Natural killer cell (primary cell): ENCODE measurements at places on chromosomes 12 and 14. TPM values are rescaled to one million over a fixed set of nuclear protein-coding genes. Genes with fewer than 3 reads are reported as not detected.
A peak's percentile ranks its signal among the peaks of the same experiment; 100 is the strongest.

KRT3 gene
- total RNA-seq = not detected

DNA sequence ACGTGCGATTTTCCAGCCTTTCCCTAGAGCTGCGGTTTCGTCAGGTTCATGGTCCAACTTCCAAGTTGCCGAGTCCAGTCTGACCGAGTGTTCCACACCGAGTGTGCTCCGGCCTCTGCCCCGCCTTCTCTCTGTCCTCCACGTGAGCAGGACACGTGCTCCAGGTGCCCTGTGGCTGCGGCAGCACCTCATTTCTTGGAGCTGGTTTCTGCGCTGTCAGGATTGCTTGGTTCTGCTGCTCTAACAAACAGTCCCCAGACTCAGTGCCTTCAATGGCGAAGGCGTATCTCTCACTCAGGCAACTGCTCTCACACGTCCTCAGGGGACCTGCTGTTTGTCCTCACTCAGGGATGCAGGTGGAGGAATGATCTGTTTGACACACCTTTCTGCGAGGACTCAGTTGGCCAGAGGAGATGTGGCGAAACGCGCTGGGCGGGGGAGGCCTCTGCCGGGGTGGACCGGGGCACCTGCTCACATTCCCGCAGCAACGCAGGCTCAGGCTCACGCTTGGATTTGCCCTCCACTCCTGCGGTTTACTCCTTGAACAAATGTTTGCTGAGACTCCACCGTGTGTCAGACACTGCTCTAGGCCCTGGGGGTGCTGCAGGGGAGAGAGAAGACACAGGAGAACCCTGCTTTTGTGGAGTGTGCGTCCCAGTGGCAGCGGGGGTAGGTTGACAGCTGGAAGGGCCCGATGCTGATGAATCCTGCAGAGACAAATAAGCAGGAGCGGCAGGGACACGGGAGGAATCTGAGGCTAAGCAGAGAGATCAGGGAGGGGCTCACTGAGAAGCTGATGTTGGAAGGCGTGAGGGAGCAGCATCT is 63.4 kb upstream of the FBRSL1 start:
- H3K4me1 ChIP-seq = peaks cover 33% of the 10 kb centered on the region
- H3K36me3 ChIP-seq = no peaks in the 10 kb centered on the region
- no peak overlapping the region for H3K4me3 ChIP-seq

DNA sequence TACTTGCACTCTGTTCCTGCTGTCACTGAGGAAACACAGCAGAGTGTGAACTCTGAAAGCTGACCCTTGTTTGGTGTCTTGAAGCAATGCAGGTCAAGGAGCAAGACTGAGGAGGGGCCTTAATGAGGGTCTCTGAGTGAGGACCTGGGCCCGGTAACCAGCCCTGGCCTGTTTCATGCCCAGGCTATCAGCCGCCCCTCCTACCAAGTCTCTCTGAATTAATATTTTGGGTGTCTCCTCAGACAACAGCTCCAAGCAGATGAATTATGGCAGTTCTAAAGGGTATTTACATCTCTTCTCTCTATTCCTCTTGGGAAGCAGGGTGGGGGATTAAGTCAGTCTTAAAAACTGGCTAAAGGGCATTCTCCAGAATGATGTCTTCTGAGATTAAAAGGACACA is 394.5 kb downstream of the ZFP36L1 start:
- H3K27ac ChIP-seq = no peak overlapping the region
- peaks cover 39% of the 10 kb centered on the region for H3K4me1 ChIP-seq
- H3K36me3 ChIP-seq = no peaks in the 10 kb centered on the region
- no peaks in the 10 kb centered on the region for H3K27me3 ChIP-seq
- no peak overlapping the region for H3K4me3 ChIP-seq

DNA sequence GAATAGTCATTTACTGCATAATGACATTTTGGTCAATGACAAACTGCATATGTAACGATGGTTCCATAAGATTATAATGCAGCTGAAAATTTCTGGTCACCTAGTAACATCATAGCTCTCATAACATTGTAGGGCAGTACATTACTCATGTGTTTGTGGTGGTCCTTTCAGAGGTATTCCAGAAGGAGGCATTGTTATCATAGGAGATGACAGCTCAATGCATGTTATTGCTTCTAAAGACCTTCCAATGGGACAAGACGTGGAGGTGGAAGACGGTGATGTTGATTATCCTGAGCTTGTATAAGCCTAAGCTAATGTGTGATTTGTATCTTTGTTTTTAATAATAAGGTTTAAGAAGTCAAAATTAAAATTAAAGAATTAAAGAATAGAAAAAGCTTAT is 43.8 kb upstream of the TSPAN11 start:
- H3K4me1 ChIP-seq = no peaks in the 10 kb centered on the region
- H3K4me3 ChIP-seq = no peak overlapping the region
- no peaks in the 10 kb centered on the region for H3K36me3 ChIP-seq
- no peak for DNase-seq
- H3K27me3 ChIP-seq = no peaks in the 10 kb centered on the region
- no peak overlapping the region for H3K27ac ChIP-seq

- H3K36me3 ChIP-seq = no peaks in the 10 kb centered on the region
- peak overlapping the region; percentile 73 for H3K27ac ChIP-seq
- peaks cover 11% of the 10 kb centered on the region for H3K4me1 ChIP-seq
- DNase-seq = peak; percentile 7
- H3K4me3 ChIP-seq = peak overlapping the region; percentile 33
Observed at GRCh38 chr14:34018125-34018524, 67.3 kb upstream of the EGLN3 start.

- peak; percentile 27 for DNase-seq
- H3K4me1 ChIP-seq = peaks cover 10% of the 10 kb centered on the region
- peaks cover 28% of the 10 kb centered on the region for H3K36me3 ChIP-seq
- peak overlapping the region; percentile 91 for H3K27ac ChIP-seq
- no peaks in the 10 kb centered on the region for H3K27me3 ChIP-seq
Observed at GRCh38 chr12:66129934-66130266, 650 bp downstream of the LLPH start.

DNA sequence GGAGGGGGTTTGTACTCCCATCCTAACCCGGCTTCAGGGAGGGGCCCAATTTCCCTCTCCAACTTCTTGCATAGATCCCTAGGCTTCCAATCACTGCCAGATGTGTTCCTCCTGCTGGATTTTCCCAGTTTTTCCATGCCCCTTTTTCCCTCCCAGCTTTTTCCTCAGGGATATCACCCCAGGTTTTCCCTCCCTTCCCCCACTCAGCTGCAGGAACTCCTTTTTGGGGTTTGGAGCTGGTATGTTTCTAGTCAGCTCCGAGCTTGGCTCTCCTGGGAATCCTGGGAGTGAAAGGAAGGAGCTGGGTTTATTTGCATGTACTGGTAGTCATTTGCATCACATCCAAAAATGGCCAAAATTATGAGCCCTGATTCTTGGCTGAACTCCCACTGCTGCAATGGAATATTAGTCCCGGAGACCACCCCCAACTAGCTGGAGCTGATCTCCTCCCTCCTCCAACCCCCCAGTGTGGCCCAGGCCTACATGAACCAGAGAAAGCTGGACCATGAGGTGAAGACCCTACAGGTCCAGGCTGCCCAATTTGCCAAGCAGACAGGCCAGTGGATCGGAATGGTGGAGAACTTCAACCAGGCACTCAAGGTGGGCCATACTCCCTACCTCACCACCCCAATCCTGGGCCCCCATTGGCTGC is 1.4 kb upstream of the RDH5 start:
- H3K36me3 ChIP-seq = peaks cover 13% of the 10 kb centered on the region
- H3K27me3 ChIP-seq = no peaks in the 10 kb centered on the region
- H3K27ac ChIP-seq = no peak overlapping the region
- peaks cover 42% of the 10 kb centered on the region for H3K4me1 ChIP-seq
- no peak for DNase-seq
- no peak overlapping the region for H3K4me3 ChIP-seq

SLC38A1 gene
- total RNA-seq = 295 TPM

PSME1 gene
- 345 TPM for total RNA-seq

DCAF5 gene
- 92.0 TPM for total RNA-seq

DNA sequence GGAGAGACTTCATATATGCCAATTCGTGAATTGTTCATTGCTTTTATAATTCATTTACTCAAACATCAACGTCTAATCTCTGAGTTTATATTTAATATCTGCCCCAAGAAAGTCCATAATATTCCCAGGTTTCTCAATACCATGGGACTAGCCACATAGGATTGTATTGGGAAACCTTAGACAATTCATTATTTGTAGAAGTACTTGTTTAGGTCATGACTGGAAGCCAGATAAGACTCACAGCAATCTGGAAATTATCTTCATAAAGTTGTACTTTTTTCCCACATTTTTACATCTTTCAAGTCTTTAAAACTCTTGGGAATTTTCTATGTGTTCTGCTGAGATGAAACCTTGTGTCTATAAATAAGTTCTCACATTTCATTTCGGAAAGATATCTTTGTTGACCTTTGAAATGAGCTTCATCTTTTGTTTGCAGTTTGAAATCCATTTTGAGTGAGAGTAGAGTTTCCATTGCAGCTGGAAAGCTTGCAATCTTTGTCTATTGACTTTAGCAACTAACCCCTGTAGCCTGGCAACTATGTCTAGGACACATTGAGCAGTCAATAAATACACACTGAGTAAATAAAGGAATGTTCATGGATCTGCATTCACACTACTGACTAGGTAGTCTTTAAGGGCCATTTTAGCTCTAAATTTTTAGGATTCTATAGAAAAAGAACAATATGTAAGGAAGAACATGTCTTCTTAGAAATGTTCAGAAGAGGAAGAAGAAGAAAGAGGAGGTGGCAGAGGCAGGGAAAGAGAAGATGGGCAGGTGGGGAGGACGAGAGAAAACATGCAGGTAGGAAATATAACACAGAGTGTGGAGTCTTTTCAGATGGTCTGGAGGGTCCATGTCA is 154.4 kb downstream of the LRIG3 start:
- H3K4me1 ChIP-seq = no peaks in the 10 kb centered on the region
- H3K36me3 ChIP-seq = no peaks in the 10 kb centered on the region
- no peak overlapping the region for H3K27ac ChIP-seq
- H3K4me3 ChIP-seq = no peak overlapping the region

CAPZA3 gene
- not detected for total RNA-seq

DNA sequence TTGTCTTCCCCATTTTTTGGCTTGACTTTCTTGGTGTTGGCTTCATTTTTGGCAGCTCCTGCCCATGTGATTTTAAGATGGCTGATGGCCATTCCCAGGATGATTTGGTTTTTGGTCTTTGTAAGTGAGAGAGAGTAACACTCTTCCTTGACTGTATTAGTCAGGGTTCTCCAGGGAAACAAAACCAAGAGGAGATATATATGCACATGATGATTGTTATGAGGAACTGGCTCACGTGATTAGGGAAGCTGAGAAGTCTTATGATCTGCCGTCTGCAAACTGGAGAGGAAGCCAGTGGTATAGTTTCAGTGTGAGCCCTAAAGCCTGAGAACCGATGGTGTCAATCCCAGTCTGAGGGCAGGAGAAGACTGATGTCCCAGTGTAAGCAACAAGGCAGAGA is 146.6 kb downstream of the NRXN3 start:
- no peak overlapping the region for H3K27ac ChIP-seq
- H3K4me3 ChIP-seq = no peak overlapping the region
- H3K27me3 ChIP-seq = no peaks in the 10 kb centered on the region
- H3K4me1 ChIP-seq = no peaks in the 10 kb centered on the region
- DNase-seq = no peak

DNA sequence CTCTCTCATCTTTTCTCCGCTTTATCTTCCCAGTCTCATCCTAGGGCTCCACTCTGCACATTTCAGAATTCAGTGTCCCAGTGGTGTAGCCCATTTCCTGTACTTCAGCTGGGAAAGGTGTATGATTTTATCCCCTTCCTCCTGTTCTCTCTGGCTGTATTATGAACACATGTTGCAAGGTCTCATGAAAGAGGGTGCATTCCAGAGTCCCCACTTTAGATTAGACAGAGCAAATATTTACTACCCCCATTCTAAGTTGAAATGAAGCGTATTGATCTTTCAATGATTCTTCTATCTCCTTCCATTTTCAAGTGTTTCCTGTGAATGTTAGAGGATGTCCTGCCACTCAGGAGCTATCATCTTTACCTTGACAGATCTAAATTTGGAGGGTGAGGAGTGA is 123.2 kb downstream of the WIF1 start:
- DNase-seq = no peak
- H3K27me3 ChIP-seq = no peaks in the 10 kb centered on the region
- no peak overlapping the region for H3K27ac ChIP-seq
- no peaks in the 10 kb centered on the region for H3K4me1 ChIP-seq

DNA sequence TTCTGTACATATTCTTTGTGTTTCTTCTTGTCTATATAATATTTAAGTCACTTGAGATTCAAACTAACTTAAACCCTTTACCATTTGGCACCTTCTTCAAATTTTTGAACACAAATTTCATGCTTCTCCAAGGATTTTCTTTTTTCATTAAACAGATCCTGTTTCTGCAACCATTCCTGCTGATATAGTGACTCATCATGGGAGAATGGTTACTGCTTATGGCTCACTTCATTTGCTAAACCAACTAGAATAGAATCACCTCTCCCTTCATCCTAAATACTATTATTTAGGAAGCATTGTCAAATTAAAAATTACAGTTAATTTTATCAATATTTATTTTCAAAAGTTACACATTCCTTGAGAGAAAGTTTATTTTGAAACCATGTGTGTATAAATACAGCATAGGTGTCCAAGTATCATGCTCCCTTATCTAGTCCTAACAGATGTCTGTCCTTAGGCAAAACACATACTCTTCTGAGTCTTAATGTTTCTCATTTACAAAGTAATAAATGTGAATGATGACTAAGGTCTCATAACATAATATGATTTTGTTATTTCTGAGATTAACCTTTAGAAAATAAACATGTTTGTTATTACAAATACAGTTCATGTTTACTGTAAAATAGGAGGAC is 40.7 kb downstream of the PLCZ1 start:
- no peaks in the 10 kb centered on the region for H3K4me1 ChIP-seq
- H3K36me3 ChIP-seq = no peaks in the 10 kb centered on the region
- no peak overlapping the region for H3K27ac ChIP-seq
- DNase-seq = no peak

ANO2 gene
- not detected for total RNA-seq

- no peaks in the 10 kb centered on the region for H3K36me3 ChIP-seq
- H3K4me3 ChIP-seq = peak overlapping the region; percentile 18
- DNase-seq = peak; percentile 9
- no peaks in the 10 kb centered on the region for H3K27me3 ChIP-seq
- H3K27ac ChIP-seq = no peak overlapping the region
Observed at GRCh38 chr12:66235626-66236281, 46.7 kb downstream of the IRAK3 start.

GLIPR1L1 gene
- not detected for total RNA-seq

- no peaks in the 10 kb centered on the region for H3K4me1 ChIP-seq
- H3K27ac ChIP-seq = no peak overlapping the region
- no peaks in the 10 kb centered on the region for H3K36me3 ChIP-seq
- H3K27me3 ChIP-seq = no peaks in the 10 kb centered on the region
- no peak for DNase-seq
- no peak overlapping the region for H3K4me3 ChIP-seq
Observed at GRCh38 chr12:99367181-99367580, 280.4 kb upstream of the GARIN6 start.

ITGA7 gene
- 2.8 TPM for total RNA-seq

GLT1D1 gene
- total RNA-seq = 3.2 TPM

PLCZ1 gene
- total RNA-seq = not detected

DNA sequence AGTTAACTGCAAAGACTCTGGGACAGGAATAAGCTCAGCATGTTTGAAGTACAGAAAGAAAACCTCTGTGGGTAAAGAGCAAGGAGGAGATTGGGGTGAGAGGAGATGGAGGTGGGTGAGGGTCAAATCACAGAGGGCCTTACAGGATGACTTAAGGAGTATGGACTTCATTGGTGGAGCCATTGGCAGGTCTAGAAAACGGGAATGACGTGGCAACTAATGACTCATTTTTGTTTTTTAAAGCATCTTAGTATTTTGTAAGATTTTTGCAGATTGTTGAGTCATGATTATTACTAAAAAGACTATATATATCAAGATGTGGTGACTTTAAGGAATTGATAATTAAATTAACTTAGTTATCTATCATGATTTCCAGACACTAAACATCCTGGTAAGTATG is 18.5 kb downstream of the UTP20 start:
- H3K27me3 ChIP-seq = no peaks in the 10 kb centered on the region
- H3K4me1 ChIP-seq = no peaks in the 10 kb centered on the region
- DNase-seq = no peak
- peaks cover 40% of the 10 kb centered on the region for H3K36me3 ChIP-seq
- H3K4me3 ChIP-seq = no peak overlapping the region
